ENCODE measurements at places on chromosomes 2 and 18. TPM values are rescaled to one million over a fixed set of nuclear protein-coding genes. Genes with fewer than 3 reads are reported as not detected.

Gene FZD7
- polyA plus RNA-seq, result 5.6 TPM

Gene GREB1
- polyA plus RNA-seq, result 1.8 TPM

Gene NCKAP5
- polyA plus RNA-seq, result 1.8 TPM

Gene ZBTB7C
- 1.8 TPM for polyA plus RNA-seq

Gene CCDC141
- polyA plus RNA-seq, result not detected

Gene CAPN14
- 0.22 TPM for polyA plus RNA-seq

Gene IL18R1
- polyA plus RNA-seq, result 3.6 TPM

Gene OR6B2
- not detected for polyA plus RNA-seq

Gene DAPL1
- polyA plus RNA-seq, result 3.6 TPM

GRCh38 chr2:169343202-169343601 is 19.1 kb downstream of the LRP2 start:
- DNase-seq, result no peak

DNA sequence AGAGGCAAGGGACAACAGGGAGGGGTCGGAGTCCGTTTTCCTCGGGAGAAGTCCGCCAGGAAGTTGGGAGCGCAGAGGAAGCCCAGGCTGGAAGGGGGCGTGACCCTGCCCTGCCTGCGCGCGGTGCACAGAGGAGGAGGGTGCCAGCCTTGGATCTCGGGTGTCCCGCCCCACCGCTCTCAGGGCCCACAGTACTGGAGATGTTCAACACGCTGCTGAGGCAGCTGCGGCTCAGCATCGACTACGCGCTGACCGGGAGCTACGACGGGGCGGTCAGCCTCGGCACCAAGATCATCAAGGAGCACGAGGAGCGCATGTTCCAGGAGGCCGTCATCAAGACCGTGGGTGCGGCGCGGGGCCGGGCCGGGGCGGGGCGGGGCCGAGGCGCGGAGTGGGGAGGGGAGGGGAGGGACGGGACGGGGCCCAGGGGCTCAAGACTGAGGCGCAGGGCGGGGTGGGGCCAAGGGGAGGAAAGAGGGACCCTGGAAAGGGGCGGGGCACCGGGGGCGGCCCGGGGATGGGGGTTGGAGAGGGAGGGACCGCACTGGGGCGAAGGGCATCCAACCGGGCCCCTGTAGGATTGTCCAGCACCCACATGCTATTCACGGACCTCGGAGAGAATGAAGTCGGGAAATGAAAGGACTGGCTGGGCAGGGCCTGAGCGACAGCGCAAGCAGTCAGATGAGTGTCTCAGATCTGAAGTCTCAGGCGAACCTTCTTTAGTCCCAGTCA is 36.6 kb downstream of the POMC start:
- peak; percentile 21 for DNase-seq

DNA sequence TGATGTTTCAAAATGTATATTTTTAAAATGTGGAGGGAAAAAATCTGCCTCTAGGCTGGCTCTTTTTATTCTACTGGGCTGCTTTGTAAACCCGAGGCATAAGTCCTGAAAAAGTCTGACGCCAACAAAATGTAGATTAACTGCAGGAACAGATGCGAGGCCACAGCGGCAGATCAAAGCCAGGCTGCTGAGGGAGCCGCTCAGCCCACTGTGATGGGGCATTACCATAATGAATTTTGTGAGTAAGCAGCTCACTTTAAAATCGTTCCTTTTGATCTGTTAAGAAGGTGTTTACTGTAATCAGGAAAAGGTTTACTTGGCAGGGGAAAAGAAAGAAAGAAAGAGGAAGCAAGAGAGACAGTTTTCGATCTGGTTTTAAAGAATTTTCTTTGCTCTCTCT is 269.0 kb downstream of the ICOS start:
- peak; percentile 52 for DNase-seq

DNA sequence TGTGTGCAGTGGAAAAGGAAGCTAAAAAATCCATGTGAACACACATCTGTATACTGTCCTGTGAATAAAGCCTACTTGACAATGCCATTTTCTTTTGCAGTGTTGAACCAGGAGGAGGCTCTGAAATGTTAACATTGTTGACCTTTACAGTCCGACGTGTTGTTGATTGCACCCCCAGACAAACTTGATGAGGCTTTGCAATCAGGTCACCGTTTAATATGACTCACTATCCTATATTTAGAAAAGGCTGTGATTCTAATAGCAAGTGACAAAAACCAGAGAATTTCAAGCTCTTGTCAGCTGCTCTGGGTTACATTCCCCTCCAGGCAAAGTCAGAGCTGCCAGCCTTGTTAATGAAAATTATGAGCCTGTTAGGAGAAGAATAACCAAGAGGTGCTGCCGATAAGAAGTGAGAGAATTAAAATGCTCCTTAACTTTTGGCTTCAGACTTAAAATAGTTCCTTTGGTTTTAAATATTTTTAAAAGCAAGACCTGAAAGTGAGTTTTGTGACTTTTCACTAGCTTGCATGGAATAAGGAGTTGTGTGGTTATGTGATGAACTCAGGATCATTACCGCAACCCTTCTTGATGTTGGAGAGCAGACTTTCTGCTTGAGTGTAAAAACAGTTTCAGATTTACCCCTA is 162.1 kb downstream of the QPCT start:
- DNase-seq, result no peak

- DNase-seq, result no peak
Observed at GRCh38 chr2:121148481-121148880, 136.5 kb downstream of the TFCP2L1 start.

GRCh38 chr2:113776949-113777348 is 20.5 kb upstream of the SLC35F5 start:
- DNase-seq, result no peak

DNA sequence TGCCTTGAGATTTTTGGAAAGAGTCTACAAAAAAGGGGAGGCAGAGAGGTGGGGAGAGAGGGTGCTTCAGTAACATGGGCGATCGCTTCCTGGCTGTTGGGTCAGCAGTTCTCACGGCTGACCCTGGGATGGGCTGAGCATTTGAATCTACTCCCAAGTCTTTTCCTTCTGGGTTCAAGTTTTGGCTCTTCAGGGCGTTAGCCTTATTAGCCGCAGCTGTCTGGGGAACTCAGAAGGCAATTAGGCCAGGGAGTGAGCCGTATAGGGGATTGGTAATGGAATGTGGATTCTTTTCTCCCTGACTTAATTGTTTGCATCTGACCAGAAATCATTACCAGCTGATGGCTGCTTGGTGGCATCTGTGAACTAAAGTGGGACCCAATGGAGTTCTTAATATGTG is 250.5 kb upstream of the SKOR2 start:
- DNase-seq, result no peak

GRCh38 chr2:70890469-70891065 is 45.1 kb upstream of the ATP6V1B1 start:
- peak; percentile 9 for DNase-seq

GRCh38 chr2:86603905-86604304 is 19.8 kb downstream of the RNF103 start:
- DNase-seq, result no peak

GRCh38 chr2:20365249-20365817 is 14.7 kb upstream of the PUM2 start:
- no peak for DNase-seq

DNA sequence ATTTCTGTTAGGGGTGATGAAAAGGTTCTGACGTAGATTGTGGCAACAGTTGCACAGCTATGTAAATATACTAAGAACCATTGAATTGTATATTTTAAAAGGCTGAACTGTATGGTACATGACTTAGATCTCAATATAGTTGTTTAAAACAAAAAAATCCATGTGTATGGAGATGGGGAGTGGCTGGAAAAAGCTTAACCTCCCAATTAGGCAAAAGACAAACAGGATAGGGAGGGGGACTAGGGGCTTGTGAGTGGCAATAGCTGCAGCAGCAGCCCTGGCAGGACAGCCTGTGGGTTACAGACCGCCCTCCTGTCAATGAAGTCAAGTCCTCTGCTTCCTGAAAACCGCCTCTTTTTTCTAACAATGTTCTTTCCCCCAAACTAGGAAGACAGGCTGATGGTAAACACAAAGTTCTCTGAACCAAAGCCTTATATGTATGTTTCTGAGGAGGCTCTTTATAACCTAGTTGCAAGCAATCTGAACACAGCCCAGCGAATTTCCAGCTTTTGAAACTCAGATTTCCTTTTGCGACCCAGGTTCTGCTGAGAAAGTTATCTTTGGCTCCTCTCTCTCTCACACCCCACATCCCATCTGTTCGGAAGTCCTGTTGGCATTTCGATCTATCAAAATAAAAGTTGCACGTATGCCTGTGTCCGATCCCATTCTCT is 10.3 kb downstream of the ATP8B1 start:
- no peak for DNase-seq

- DNase-seq, result no peak
Observed at GRCh38 chr2:47065343-47065742, 89.8 kb downstream of the STPG4 start.

DNA sequence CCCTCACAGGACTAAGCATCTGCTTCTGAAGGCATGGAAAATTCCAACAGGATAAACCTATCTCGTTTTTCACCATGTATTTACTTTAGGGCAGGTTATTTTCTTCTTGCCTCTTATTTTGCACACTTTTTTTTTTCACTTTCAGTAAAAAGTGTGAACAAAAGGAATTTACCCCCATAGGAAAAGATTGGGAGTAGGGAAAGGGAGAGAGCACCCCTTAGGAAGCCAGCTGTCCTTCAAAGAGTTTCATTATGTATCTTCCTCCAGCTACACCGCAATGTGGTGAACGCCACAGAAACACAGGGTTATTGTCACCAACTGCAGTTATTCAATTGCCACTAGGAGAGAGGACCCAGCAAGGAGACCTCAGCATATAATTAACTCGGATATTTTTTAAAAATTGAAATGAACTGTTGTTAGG is 286.2 kb upstream of the VRK2 start:
- no peak for DNase-seq

DNA sequence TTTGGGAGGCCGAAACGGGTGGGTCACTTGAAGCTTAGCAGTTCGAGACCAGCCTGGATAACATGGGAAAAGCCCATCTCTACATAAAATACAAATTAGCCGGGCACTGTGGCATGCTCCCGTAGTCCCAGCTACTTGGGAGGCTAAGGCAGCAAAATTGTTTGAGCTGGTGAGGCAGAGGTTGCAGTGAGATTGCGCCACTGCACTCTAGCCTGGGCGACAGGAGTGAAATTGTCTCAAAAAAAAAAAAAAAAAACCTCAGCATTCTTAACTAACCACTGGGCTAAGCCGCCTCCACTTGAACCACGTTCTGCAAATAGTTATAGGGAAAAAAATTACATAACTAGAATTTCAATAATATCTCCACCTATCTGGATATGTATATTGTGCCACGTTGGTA is 2.3 kb downstream of the FOXI3 start:
- no peak for DNase-seq

- no peak for DNase-seq
Observed at GRCh38 chr18:3869848-3870247, 419.9 kb downstream of the TGIF1 start.

GRCh38 chr18:3855966-3856365 is 406.0 kb downstream of the TGIF1 start:
- DNase-seq, result no peak

Measured in kidney (tissue), 22 donors.